ENCODE measurements at places on chromosomes 12 and 14.

DNA sequence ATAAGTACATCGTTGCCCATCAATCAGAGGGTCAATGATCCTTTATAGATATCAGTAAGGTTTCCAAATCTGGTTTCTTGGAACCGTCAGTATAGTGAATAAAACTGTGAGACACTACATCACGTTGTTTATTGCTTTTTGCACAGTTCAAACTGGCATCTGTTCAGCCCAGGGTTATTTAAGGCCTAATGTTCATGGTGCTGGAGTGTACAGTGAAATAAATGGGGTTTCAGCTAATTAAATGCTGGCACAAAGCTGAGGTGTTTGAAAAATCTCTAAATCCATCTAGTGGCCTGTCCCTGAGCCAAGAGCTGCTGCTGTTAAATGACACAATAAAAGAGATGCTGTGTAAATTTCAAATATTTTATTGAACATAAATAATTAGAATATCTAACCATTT, 69.9 kb downstream of the RPS29 start:
- DNase-seq = no peak

DNA sequence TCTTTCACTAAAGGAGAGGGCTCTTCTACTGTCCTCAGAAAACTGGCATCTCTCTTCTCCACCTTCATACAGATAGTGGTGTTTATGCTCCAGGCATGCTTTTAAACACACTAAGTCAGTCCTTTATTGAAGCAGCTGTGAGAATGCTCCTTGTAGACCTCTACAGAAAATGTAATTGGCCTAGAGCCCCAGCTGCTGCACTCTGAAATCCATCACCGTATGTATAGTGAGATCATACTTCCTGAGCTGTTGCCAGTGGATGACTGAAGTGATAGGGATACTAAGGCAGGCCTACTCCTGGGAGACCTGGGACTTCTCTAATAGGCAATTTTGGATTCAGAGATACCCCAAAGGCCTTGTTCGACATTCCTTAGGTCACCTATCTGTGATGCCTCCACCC, 535.4 kb downstream of the RPS29 start:
- no peak for DNase-seq

- DNase-seq = peak; percentile 42
Observed at GRCh38 chr12:12387501-12387900, 30.6 kb downstream of the BORCS5 start.

GRCh38 chr14:59868021-59868420, 2.6 kb downstream of the RTN1 start:
- no peak for DNase-seq

DNA sequence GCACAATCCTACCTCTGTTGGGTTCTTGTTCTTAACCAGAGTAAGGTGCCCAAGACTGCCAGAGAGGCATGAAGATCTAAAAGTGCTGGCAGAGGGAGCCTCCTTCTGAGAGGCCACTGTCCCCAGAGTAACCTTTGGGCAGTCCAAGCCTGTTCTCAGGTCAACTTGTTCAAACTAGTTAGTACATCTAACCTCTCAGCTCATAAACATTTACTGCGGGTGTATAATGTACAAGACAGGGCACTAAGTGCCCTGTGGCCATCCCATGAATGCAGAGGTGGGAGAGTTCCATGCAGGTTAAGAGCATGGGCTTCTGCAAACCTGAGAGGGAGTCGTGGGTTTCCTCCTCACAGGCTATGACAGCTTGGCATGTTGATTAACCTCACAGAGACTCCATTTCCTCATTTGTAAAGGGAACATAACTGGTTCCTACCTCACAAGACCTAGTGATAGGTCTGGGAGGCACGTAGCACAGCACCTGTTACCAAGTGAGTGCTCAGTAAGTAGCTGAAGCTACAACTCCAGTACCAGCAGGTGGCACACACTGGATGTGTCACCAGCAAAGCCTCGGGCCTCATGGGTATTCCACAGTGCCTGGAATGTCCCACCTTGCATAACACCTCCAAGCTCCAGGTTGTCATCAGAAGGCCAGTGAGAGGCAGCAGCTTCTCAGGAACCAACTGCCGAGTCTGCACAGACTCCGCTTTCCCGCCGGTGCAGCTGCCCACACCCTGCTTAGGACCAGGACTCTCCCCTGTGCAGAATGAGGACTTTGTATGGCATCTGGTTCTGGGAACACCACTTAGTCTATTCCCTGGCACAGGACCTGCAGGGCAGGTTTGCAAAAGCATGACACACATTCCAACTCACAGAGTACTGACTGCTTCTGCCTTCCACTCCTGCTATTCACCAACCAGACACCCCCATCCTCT, 4.4 kb downstream of the VDR start:
- no peak for DNase-seq

DNA sequence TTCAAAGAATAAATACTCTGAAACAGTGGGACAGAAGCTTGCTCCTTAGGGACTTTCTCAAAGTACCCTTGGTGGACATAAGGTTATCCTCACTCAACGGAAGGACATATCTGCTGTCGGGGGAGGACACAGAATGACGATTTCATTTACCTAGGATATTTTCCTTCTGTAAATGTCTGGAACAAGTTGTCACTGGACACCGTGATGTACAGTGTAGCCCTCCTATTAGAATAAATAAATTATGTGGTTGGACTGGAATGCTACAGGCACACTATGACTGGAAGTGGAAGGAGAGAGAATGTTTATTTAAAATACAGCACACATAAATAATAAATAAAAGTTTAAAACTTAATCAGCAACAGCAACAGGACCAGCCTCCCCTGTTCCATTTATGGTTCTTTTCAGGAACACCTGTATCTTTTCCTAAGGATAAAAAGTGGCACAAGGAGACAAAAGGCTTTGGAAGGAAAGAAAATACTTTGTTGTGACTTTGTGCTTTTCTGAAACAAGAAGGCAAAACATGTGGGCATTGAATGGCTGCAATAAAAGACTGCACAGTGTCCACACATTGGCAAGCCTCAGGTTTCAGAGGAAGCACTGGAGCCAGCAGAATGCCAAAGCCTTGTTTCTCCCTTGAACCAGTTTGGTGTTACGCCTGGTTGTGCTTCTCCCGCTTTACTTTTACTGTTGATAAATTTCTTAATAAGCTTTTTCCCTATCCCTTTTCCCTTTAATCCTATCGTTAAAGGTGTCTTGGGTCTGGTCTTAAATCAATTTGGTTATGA, 36.8 kb downstream of the FGD4 start:
- no peak for DNase-seq

DNA sequence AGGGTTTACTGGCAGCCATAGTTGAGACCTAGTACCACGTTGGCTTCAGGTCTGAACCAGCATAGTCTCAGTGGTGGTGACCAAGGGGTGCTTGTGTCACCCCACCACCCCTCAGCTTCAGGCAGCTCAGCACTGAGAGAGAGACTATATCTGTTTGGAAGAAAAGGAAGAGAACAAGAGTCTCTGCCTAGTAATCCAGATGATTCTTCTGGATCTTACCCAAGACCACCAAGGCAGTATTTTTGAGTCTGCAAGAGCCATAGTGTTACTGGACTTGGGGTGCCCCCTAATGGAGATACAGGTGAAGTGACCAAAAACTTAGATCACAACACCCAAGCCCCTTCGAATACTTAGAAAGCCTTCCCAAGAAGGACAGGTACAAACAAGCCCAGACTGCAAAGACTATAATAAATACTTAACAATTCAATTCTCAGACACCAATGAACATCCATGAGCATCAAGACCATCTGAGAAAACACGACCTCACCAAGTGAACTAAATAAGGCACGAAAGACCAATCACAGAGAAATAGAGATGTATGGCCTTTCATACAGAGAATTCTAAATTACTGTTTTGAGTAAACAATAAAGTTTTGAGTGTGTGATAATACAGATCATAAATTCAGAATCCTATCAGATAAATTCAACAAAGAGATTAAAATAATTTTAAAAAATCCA, 107.0 kb downstream of the HELB start:
- peak; percentile 64 for DNase-seq

- no peak for DNase-seq
Observed at GRCh38 chr12:91889910-91890309, 255.7 kb downstream of the BTG1 start.

GRCh38 chr12:131047789-131048610, 94.3 kb downstream of the ADGRD1 start:
- DNase-seq = no peak

DNA sequence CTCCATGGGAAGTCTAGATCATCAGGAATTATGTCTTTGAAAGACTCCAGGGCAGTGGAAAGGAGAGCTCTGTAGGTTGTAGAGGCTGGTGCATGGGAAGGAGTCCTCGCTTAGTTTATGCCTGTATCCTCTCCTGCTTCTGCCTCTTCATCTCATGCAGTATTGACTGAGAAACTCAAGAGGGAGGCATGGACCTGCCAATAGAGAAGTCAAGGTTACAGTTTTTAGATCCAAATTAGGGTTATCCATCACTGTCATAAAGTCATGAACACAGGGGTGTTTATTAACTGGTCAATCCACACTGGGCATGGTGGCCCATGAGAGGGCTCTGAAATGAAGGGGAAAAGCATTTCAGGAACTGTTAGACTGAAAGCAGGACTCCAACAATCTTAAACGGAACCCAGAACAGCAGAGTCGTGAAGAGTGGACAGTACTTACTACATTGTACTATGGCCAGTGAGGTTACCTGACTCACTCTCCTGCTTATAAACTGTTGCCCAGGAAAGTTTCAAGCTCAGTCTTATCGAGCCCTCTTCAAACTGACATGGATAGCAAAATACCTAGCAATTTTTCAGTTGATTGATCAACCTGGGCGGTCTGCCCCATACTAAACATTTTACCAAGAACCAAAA, 30.1 kb upstream of the DHRS7 start:
- no peak for DNase-seq

GRCh38 chr12:17333287-17333686, 727.3 kb upstream of the LMO3 start:
- DNase-seq = no peak

- DNase-seq = no peak
Observed at GRCh38 chr12:124727922-124728321, 135.7 kb downstream of the SCARB1 start.

- no peak for DNase-seq
Observed at GRCh38 chr12:22803725-22804124, 178.8 kb downstream of the ETNK1 start.

GRCh38 chr14:77593501-77593961, 22.9 kb downstream of the SPTLC2 start:
- peak; percentile 36 for DNase-seq

DNA sequence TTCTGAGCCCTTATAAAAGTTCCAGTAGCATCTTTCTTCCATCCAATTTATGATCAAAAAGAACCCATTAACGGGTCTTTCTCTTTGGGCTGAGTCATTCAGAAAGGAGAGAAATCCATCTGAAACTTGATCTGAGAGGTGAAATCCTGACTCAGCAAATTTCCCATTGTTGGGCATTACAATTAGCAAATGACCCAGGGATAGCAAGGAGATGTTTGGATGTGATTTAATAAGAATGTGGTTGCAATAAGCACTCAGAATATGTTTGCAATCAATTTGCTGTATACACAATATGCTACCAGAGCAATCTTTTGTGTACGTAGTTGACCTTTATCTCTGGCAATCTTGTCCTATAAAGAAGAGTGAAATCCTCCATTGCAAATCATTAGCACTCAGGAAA, 122.7 kb downstream of the CCDC60 start:
- no peak for DNase-seq

DNA sequence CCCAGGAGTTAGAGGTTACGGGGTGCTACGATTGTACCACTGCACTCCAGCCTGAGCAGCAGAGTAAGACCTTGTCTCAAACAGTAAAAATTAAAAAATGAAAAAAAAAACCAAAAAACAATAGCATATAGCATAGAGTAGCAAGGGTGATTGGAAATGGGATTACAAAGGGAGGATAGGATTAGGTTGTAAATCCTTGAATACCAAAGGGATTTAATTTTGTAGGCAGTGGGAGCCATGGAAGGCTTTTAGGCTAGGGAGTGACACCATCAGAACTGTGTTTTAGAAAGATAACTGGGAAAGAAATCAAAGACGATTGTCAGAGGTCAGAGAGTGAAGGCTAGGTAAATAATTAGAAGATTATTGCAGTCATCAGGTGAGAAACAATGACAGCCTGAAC, 2.8 kb upstream of the SGPP1 start:
- no peak for DNase-seq

DNA sequence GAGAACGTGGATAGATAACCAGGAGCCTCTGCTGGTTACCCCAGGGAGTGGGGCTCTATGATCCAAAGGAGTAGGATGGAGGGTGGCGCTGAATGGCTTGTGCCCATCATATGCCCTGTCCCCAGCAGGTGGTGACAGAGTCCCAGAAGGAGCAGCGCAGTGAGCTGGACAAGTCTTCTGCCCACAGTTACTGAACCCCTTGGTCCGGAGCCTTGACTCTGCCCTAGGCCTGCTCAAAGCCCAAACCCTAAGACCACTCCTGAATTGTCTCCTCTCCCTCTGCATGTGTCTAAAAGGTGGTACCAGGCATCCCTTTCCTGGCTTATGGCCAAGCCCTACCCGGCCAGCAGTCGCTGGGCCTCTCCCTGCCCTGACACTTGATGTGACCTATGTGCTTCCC, 3.2 kb downstream of the PRPH start:
- DNase-seq = peak; percentile 12

DNA sequence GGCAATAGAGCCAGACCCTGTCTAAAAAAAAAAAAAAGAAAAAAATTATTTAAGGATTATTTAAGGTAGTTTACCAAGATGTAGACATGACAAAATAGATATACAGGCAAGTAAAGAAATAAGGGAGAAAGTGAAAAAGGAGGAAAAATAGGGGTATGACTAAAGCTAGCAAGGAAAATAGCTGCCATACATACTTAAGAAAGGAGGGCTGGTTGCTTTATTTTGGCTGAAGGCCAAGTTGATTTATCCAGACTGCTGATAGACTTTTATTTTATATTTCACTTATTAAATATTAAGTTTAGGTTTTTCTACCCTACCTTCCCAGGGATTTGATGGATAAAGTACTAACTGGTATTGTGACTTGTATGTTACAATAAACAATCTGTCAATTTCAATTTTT, 8.3 kb upstream of the AEBP2 start:
- DNase-seq = no peak

DNA sequence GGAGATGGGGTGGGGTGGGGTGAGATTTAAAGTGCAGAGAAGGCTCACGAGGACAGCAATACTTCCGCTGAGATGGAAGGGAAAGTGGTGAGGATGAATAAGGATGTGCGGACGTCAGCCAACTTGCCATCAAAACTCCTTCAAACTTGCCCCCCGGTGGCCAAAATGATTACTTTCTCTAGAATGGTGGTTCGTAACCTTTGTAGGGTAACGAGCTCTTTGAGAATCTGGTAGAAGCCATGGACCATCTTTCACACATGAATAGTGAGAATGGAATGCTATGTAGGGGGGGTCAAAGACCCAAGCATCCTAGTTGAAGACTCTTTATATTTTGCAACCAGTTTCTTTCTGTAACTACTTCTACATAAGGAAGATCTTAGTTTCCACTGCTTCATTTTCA, 245.9 kb upstream of the DDHD1 start:
- no peak for DNase-seq

GRCh38 chr14:32576977-32577376, 247.9 kb downstream of the AKAP6 start:
- DNase-seq = no peak
